Left forelimb (tissue), 1 donor: ENCODE measurements at places on chromosomes 2 and 18.

GRCh38 chr2:169300636-169301530 is 61.5 kb downstream of the LRP2 start:
- no peak for DNase-seq

DNA sequence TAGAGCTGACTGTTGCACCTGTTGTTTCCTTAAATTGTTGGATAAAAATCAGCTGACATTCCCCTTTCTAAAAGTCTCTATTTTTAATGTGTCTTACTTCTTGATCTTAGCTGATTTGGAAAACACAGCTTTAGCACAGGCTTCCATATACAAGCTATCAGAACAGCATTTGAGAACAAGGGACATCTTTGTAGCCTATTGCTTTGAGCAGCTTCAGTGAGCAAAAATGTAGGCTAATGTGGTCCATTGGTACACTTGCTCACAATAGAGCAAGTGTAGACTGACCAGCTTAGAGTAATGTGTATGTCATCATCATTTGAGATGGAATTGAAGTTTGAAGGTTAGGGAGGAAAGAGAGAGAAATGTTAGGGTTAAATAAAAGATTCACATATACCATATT is 7.0 kb downstream of the INPP1 start:
- no peak for DNase-seq

GRCh38 chr2:10042301-10043161 is 819 bp upstream of the KLF11 start:
- DNase-seq: peak; percentile 83

DNA sequence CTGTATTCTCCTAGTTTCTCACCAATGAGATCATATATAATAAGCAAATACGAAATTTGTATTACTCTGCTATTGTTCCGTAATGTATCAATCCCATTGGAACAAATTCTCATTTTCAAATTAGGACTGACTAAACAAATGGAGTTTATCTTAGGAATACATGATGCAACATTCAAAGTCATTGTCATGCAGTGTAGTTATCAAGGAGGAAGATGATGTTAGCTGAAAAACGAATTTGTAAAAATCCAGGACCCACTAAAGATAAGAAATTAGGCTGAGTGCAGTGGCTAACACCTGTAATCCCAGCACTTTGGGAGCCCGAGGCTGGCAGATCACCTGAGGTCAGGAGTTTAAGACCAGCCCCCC is 14.9 kb downstream of the SEPTIN2 start:
- no peak for DNase-seq

- DNase-seq: no peak
These were observed 90.4 kb downstream of the GULP1 start for GRCh38 chr2:188382107-188382506.

DNA sequence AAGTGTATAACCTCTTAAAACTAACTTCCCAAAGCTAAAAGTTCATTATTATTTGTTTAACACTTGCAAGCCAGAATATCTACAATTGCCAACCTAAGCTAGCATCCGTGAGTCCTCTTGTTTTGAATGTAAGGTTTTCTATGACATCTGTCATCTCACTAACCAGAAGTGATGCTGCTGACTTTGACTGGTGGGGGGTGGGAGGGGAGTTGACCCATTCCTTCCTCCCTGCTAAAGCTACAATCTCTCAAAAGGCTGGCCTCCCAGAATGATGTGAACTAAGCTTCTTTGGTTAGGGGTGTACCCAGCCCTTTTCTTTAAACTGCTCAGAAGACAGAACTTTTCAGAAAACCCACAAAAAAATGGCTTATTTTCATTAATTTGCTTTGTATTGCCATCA is 280.6 kb downstream of the ZEB2 start:
- no peak for DNase-seq

- DNase-seq: no peak
These were observed 26.2 kb upstream of the KCNG2 start for GRCh38 chr18:79771446-79772107.

DNA sequence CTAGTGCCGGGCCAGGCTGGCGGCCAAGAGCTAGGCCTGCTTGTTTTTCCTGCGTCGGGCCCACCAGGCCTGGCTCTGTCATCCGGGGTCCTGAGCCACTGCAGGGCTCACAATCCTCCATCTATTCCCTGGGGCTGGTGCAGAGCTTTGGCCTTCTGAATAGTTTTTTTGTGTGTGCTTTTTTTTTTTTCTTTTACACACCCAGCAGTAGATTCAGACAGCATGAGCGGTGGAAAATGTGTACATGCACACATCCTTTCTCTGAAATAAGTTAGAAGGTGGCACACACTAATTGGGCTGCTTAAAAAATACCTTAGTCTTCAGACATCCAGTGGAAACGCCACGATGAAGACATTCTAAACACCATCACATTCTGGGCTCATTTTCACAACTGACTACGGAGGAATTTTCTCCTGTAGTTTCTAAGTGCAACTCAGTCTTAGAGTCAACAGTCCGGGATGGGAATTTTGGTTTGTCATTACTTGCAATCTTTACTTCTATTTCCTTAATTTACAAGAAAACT is 6.1 kb downstream of the ZFP36L2 start:
- DNase-seq: no peak

- DNase-seq: no peak
These were observed 97.9 kb upstream of the GPR45 start for GRCh38 chr2:105143467-105144151.

- no peak for DNase-seq
These were observed 654.3 kb upstream of the RAB6C start for GRCh38 chr2:129325151-129325550.

GRCh38 chr2:120861576-120862191 is 126.0 kb downstream of the GLI2 start:
- DNase-seq: no peak

DNA sequence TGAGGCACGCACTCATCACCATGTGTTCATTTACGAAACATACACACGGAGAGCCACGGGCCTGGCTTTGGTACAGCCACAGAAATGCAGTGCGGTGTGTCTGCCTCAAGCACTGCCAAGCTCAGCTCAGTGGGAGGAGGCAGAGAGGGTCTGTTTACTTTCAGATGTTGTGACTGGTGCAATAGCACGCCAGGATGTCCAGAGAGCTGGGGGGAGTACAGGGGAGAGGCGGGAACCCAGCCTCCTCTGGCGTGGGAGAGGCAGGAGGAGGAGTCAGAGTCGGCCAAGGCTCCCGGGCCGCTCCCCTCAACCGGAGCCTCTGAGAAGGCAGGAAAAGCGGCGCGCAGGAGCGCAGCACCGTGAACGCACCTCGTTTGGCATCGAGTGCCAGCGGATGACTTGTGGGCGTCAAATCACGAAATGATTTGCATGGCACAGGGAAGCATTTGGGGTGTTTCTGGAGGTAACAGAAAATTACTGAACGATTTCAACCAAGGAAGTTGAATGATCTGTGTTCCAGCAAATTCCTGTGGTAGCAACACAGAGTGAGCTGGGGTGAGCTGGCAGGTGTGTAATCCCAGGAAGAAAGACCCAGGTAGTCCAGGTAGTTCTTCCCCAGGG is 143.0 kb downstream of the ZNF516 start:
- no peak for DNase-seq

DNA sequence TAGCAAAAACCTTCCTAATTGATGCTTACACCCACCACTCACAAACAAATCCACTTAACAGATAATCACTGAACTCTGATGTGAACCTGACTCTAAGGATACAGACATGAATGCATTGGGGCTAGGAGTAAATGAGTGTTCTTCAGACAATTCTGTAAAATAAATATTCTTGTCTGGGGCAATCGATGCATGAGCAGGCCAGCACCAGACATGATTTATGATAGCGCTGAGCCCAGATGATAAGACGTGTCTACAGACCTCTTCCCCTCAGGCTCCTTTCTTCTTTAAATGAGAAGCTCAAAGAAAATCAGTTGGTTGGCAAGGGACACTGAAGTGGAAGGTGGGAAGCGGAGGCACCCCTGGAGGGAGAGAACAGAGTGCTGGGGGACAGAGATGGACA is 27.3 kb upstream of the BIN1 start:
- DNase-seq: no peak

GRCh38 chr2:149858901-149859634 is 271.5 kb upstream of the MMADHC start:
- DNase-seq: no peak

GRCh38 chr18:47767699-47768098 is 162.8 kb downstream of the SMAD2 start:
- no peak for DNase-seq

DNA sequence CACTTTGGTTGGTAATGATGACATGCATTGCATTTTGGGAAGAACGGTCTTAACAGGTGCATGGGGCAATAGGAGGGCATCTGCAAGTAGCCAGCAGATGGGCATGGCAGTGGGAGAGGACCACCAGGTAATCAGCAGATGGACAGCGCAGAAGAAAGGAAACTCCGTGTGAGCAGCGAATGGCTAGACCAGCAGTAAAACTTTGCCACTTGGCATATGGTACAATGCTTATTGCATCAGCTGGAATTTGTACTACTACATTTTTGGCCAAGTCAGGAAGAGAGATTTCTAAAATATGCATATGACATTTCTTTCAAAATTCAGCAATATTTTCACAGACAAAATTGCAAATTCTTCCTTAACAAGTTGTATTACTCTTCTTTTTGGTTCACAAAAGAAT is 768.5 kb downstream of the LRP1B start:
- DNase-seq: no peak

DNA sequence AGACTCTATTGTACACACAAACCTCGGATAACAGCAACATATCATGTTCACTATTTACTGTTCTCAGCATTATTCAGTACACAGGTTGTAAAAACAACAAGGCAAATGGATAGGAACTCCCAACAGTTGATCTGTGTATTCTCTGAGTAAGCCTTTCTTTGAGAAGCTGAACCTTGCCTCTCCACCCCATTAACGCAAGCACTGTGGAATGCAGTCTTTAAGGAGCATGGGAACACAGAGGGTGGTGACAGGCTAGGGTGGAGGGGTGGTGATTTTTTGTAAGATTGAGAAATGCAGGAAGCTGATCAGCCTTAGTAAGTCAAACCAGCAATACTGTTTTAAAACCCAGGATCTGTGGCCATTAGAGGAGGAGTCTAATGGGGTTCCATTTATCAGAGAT is 19.6 kb upstream of the SERPINB11 start:
- DNase-seq: no peak

- DNase-seq: no peak
These were observed 263.9 kb downstream of the FIGN start for GRCh38 chr2:163471947-163472346.

GRCh38 chr2:64987001-64987955 is 1.9 kb upstream of the SLC1A4 start:
- no peak for DNase-seq

DNA sequence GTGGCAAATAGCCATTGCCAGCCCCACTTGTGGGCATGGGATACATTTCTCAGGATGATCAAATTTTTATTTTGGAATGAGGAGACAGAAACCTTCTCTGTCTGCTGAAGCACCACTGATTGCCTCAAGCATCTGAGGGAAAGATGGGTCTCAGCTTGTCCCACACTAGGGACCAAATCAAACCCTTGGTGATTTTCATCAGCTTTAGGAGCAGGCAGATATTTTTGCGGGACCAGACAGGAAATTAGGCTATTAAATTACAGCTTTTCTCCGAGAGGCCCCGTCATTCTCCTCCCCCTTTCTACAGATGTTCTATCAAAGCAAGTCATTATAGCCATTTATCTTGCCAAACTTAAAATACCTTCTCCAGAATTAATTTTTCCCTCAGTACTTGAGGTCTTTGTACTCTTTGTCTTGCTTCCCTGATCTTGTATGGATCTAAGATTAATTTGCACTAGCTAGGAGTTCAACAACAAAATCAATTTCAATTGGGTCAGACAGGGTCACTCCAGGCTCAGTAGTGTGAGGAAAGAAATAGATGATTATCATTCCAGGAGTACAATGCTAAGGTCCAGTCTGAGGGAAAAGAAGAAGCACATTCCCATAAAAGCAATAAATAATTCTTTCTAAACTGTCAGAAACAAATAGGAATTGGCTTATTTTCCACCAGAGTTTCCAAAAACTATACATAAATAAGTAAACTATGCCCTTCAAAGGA is 818.1 kb upstream of the SOX11 start:
- no peak for DNase-seq

- no peak for DNase-seq
These were observed 2.0 kb downstream of the SP9 start for GRCh38 chr2:174336501-174337336.

DNA sequence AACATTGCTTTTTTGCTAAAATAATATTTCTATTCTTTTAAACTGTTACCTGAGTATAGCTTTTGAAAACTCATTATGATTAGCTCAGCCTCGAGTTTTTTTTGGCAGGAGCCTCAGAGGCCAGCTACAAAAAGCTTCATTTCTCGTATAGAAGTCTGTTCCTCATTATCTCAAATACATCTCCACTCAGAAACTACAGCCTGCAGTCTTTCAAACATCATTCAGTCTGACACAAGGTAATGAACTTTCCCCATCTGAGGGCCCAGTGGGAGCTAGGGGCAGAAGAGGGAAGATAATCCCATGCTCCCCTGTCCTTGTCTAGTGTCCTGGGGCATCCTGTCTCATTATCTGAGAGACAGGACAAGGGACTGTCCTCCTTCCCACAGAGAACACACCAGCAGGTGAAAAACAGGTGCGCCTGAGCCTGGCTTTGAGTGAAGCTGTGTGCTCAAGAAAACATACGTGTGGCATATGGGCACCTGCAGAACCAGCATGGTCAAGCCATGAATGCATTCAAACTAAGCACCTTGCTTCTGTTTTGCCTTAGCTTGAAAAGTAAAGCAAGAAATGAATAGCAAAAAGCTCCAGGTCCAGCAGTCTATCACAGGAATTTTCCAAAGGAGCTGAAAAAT is 247.5 kb downstream of the MREG start:
- no peak for DNase-seq

GRCh38 chr2:118675531-118675930 is 171.9 kb downstream of the EN1 start:
- no peak for DNase-seq

DNA sequence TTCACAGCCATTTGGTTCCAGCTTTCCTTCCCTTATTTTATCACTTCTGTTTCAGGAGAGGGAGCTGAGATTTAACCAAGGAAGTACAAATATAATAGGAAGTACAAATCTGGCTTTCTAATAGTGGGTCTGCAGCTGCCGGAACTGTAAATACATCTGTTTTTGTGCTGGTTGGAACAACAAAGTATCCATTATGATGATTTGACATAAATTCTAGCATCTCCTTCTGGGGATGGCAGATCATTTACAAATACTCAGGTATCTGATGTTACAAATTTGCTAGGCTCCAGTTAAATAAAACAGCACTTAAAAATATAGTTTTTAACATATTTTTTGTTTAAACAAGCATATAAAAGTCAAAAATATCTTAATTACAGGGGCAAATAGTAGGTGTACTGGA is 131.3 kb upstream of the SMIM21 start:
- no peak for DNase-seq
